Stimulated activated CD8-positive, alpha-beta memory T cell treated with anti-CD3 and anti-CD28 coated beads, Interleukin-12 subunit alpha, Interleukin-12 subunit beta, amount 100 ng/mL, for 4 hours (primary cell): ENCODE measurements at places on chromosomes 11 and 22.

DNA sequence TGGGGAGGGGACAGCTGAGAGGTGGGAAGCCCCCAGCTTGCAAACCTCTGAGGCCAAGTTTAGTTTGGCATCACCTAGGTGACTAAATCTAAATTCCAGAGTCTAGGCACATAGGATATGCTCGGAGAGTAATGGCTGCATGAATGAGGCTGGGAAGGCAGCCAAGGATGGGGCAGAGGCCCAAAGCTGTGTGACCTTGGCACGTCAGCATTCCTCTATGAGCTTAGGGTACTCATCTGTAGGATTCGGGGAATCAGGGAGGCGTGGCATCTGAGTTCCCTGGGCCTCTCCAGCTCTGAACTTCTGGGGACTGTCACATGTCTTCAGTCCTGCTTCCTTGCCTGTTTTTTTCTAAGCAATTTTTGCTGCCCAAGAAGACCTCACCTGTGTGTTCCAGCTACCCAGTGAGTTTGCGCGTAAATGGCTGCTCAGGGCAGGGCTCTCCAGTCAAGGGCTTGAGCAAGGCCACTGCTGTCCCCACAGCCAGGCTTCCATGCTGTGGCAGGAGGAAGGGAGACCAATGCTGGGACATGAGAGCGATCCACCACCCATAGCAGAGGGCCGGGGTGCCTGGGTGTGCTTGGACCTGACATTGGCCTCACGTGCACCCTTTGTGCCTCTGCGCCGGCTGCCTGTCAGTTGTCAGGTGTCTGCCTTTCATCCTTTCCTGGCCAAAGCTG is 13.9 kb downstream of the DAGLA start:
- DNase-seq = no peak

- DNase-seq = no peak
These were observed 25.3 kb upstream of the PRR5 start for GRCh38 chr22:44676441-44677352.

- no peak for DNase-seq
These were observed 78.0 kb upstream of the SUSD2 start for GRCh38 chr22:24103301-24103700.

GRCh38 chr22:23764899-23765881 is 2.4 kb downstream of the C22orf15 start:
- no peak for DNase-seq

DNA sequence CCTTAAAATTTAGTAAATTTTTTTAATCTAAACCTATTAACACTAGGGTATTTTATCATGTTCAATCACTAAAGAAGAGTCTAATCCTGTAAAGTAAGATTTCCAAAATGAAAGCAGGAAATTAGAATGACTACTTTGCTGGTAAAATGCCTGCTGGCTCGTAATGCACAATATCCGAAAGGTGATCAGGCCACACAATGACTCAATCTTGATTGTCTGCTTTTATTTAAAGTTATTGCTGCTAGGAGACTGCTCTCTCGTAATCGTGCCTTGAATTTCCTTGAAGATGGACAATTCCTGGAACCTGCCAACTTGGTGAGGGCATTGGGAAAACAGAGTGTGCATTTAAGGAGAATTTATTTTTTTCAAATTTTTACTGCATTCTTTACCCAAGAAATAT is 1786.5 kb upstream of the RAG2 start:
- no peak for DNase-seq

GRCh38 chr11:34344410-34344767 is 13.4 kb downstream of the ABTB2 start:
- DNase-seq = no peak

- no peak for DNase-seq
These were observed 193.5 kb downstream of the UVRAG start for GRCh38 chr11:76008474-76008873.

DNA sequence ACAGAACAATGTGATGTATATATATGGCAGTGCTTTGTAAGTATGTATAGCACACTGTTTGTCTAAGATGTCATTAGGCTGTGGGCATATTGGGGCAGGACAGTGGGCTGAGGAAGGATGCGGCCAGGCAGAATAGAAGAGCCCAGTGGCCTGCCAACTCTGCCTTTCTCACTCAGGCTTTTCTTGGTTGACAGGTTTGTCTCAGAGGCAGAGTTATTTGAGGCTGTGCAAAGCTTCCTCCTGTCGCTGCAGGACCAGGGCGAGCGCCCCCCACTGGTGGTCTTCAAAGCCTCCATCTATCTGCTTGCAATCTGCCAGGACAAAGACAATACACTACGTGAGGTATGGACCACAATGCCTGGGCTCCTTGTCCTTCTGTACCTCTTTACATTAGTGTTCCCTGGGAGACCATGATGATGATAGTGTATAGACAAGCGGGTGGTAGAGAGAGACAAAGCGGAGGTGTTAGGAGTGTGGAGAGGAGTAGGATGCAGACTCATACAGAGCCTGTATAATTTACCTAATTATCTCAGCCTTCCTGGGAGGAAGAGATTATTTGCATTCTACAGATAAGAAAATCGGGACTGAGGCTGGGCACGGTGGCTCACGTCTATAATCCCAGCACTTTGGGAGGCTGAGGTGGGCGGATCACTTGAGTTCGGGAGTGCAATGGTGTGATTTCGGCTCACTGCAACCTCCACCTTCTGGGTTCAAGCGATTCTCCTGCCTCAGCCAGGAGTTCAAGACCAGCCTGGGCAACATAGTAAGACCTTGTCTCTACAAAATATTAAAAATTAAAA is 37.3 kb upstream of the CCDC134 start:
- DNase-seq = no peak

DNA sequence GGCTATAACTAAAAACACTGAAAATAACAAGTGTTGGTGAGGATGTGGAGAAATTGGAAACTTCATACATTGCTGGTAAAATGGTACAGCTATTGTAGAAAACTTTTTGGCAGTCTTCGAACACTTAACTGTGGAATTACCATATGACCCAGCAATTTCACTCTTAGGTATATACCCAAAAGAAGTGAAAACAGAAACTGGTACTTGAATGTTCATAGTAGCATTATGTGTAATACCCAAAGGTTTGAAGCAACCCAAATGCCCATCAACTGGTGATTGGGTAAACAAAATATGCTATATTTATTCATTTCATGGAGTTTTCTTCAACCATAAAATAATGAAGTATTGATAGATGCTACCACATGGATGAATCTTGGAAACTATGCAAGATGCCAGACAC is 40.8 kb upstream of the FTH1 start:
- DNase-seq = no peak

- no peak for DNase-seq
These were observed 13.3 kb downstream of the B3GAT1 start for GRCh38 chr11:134398644-134399292.

- DNase-seq = no peak
These were observed 37.7 kb upstream of the CREB3L1 start for GRCh38 chr11:46239801-46240061.

GRCh38 chr11:129423426-129423825 is 47.8 kb downstream of the BARX2 start:
- DNase-seq = no peak

DNA sequence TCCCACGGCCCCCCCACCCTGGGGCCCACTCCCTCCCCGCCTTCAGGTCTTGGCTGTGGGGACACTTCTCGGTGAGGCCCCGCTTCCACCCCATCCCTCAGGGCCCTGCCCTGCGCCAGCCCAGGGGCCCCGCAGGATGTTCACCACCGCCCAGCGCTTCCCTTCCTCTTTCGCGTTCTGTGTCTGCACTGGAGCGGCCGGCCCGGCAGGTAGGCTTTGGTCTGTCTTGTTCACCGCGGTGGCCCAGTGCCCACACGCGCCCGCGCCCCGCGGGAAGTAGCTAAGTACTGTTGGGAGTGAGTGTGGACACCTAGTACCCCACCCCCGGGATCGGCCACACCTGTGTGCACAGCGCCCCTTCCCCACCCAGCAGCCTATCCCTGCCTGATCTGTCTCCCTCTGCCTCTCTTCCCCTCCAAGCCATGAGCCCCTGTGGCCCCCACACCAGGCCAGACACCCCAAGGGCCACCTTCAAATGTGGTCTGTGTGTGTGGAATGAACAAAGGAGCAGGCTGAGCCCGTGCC is 85.4 kb downstream of the WNT7B start:
- DNase-seq = no peak

DNA sequence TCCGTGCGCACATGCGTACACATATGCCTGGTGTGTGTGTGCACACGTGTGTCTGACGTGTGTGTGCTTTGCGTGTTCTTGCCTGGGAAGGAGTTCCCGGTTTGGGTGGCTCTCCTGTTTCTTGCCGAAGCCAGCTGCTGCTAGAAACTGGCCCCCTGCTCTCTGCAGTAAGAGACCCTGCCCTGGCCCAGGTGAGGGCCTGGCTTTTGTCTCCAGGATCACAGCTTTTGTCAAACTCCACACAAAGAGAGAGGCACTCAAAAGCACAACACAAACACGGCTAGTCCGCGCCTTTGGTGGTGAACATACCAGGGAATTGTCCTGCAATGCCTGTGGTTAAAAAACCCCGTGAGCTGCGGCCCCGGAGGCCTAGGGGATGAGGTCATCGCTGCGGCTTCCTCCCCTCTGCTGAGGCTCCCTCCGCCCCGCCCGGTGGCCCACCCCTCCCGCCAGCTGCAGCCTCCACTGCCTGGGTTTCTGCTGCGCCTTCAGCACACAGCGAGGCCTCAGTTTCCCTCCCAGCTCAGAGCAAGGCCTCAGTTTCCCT is 88.9 kb downstream of the KCNQ1 start:
- no peak for DNase-seq
